ENCODE measurements at places on chromosomes 16 and 17.

GRCh38 chr17:32917081-32917480 is 10.9 kb upstream of the TMEM98 start:
- no peaks in the 10 kb centered on the region for H3K27me3 ChIP-seq
- peaks cover 7% of the 10 kb centered on the region for H3K4me1 ChIP-seq
- H3K36me3 ChIP-seq: no peaks in the 10 kb centered on the region
- no peak overlapping the region for H3K4me3 ChIP-seq

- H3K4me1 ChIP-seq: peaks cover 2% of the 10 kb centered on the region
- no peaks in the 10 kb centered on the region for H3K36me3 ChIP-seq
- no peaks in the 10 kb centered on the region for H3K27me3 ChIP-seq
- DNase-seq: no peak
- no peak overlapping the region for H3K27ac ChIP-seq
Observed at GRCh38 chr17:8837563-8838075, 29.9 kb downstream of the PIK3R6 start.

- H3K4me3 ChIP-seq: no peak overlapping the region
- H3K4me1 ChIP-seq: no peaks in the 10 kb centered on the region
- no peaks in the 10 kb centered on the region for H3K36me3 ChIP-seq
- peaks cover 48% of the 10 kb centered on the region for H3K27me3 ChIP-seq
- H3K27ac ChIP-seq: no peak overlapping the region
- no peak for DNase-seq
Observed at GRCh38 chr17:15177343-15177742, 87.8 kb downstream of the PMP22 start.

DNA sequence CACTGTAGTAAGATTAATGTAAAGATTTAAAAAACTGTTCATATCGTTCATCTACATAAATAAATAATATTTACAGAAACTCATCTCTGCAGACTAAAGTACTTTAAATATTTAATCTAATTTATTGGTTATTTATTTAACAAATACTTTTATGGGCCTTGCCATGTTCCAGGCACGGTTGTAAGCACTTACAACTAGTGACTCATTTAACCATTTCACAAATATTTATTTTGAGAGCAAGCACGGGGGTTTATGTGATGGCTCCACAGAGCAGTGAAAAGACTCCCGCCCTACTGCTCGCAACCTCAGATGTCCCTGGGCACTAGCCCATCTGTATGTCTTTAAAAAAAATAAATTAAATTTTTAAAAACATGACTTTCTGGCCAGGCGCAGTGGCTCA is 575.9 kb downstream of the WWOX start:
- no peak overlapping the region for H3K4me3 ChIP-seq
- H3K27ac ChIP-seq: no peak overlapping the region
- no peaks in the 10 kb centered on the region for H3K4me1 ChIP-seq

DNA sequence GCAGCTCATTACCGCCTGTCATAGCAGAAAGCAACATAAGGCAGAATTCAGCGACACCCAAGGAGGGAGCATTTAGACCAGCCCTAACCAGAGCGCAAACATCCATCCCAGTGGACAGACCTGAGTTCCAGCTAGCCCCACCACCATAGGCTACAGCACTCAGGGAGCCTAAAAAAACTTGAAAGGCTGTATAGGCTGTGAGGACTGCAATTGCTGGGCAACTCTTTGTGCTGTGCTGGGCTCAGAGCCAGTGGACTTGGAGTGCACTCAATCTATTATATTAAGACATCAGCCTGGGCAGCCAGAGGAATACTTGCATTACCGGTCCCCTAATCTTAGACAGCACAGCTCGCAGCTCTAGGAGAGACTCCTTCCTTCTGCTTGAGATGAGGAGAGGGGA is 207.3 kb downstream of the KIF2B start:
- no peaks in the 10 kb centered on the region for H3K36me3 ChIP-seq
- DNase-seq: no peak
- no peaks in the 10 kb centered on the region for H3K27me3 ChIP-seq
- H3K27ac ChIP-seq: no peak overlapping the region

- H3K36me3 ChIP-seq: no peaks in the 10 kb centered on the region
- no peaks in the 10 kb centered on the region for H3K27me3 ChIP-seq
- no peak overlapping the region for H3K4me3 ChIP-seq
- H3K27ac ChIP-seq: no peak overlapping the region
- DNase-seq: no peak
Observed at GRCh38 chr16:56970934-56971767, 9.4 kb downstream of the CETP start.

DNA sequence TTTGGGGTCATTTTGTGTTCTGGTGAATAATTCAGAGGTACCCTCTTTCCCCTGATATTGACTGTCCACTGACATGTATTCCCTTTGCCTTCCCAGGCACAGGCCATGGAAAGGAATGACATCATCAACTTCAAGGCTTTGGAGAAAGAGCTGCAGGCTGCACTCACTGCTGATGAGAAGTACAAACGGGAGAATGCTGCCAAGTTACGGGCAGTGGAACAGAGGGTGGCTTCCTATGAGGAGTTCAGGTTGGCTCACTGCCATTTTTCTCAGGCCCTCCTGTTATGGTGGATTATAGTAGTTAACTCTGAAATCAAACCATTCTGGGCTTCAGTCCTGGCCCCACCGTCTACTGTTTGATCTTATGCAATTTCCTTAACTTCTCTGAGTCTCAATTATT is 1.6 kb upstream of the EFTUD2 start:
- peaks cover 13% of the 10 kb centered on the region for H3K4me1 ChIP-seq
- H3K27ac ChIP-seq: peak overlapping the region; percentile 99
- peaks cover 5% of the 10 kb centered on the region for H3K27me3 ChIP-seq
- no peak overlapping the region for H3K4me3 ChIP-seq
- H3K36me3 ChIP-seq: peaks cover 25% of the 10 kb centered on the region

DNA sequence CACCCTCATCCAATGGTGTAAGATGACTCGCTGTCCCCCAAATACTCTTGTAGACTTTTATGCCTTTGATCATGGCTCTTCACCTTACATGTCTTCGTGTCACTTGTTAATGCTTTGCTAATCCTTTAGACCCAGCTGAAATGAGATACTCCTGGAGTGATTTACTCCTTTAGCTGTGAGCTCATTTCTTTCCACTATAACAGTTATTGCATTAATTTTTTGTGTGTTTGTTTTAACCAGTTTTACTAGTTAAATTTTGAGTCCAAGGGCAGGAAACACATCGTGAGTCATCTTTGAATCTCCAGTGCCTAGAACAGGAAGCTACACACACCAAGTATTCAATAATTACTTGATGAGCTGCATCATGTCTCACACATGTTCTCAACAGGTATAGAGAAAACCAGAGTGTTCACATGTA is 6.5 kb upstream of the CTCF start:
- peaks cover 22% of the 10 kb centered on the region for H3K36me3 ChIP-seq
- peak overlapping the region; percentile 82 for H3K27ac ChIP-seq
- H3K4me3 ChIP-seq: peak overlapping the region; percentile 55
- H3K4me1 ChIP-seq: peaks cover 19% of the 10 kb centered on the region
- H3K27me3 ChIP-seq: no peaks in the 10 kb centered on the region

DNA sequence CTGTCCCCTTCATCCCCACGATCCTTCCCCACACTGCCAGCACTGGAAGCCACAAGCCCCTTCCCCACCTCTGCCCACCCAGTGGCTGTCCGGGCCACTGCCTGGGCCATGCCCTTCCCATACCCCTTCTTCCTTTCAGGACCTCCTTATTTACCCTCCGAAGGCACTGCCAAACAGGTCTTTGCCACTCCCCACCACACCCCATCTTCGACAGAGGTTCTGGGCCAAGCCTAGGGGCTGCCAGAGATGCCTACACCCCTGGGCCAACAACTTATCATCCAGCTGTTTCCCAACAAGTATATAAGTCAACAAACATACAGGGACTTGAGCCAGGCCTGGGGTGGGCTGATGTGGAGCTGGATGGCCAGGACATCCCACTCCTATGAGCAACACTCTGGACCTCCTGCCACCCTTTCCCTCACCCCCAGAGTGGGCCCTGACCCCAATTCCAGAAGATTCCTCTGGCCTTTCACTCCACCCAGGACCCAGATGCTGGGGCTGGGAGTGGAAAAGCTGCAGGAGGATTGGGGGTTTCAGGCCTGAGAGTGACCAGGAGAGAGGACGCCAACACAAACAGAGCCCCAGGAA is 1.5 kb upstream of the PPP1R1B start:
- peaks cover 25% of the 10 kb centered on the region for H3K4me1 ChIP-seq
- H3K27ac ChIP-seq: peak overlapping the region; percentile 54
- H3K36me3 ChIP-seq: peaks cover 3% of the 10 kb centered on the region
- no peak for DNase-seq
- H3K27me3 ChIP-seq: peaks cover 23% of the 10 kb centered on the region

DNA sequence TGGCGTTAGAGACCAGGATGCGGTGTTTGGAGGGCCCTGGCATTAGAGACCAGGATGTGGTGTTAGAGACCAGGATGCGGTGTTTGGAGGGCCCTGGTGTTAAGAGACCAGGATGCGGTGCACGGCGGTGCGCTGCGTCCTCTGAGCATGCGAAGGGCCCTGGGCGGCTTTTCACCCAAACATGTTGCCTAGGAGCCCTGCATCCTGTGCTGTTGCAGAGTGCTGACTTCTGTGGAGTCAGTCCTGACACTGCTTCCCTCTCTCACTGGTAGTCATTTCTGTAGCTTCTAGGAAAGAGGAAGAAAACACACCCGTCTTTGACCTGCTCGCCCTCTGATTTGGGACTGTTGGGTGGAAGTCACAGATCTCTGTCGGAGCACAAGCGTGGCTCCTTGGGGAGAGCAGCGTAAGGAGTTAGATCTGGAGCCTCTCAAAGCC is 141.2 kb downstream of the LAT start:
- peak overlapping the region; percentile 22 for H3K4me3 ChIP-seq
- H3K27me3 ChIP-seq: no peaks in the 10 kb centered on the region
- DNase-seq: no peak
- peaks cover 1% of the 10 kb centered on the region for H3K4me1 ChIP-seq

GRCh38 chr16:18942061-18942460 is 15.9 kb upstream of the SMG1 start:
- no peaks in the 10 kb centered on the region for H3K36me3 ChIP-seq
- no peak overlapping the region for H3K4me3 ChIP-seq
- H3K27ac ChIP-seq: no peak overlapping the region

DNA sequence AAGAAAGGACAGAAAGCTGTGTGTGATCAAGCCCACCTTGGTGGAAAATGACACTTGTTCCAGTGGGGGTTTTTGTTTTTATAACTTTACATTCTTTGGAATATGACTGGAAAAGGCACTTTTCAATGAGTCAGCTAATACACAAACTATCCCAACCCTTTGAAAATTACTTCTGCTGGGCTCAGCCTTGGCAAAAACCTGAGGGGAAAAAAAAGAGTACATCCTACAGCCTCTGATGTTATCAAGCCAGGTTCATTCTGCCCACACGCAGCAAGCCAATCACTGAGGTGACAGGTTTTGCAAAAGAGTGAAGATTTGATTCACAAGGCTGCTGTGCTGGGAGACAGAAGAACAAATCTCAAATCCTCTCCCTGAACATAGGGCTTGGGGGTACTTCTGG is 484.5 kb upstream of the ERCC4 start:
- no peaks in the 10 kb centered on the region for H3K36me3 ChIP-seq
- H3K4me1 ChIP-seq: no peaks in the 10 kb centered on the region
- H3K4me3 ChIP-seq: no peak overlapping the region
- no peaks in the 10 kb centered on the region for H3K27me3 ChIP-seq
- DNase-seq: no peak
- no peak overlapping the region for H3K27ac ChIP-seq

DNA sequence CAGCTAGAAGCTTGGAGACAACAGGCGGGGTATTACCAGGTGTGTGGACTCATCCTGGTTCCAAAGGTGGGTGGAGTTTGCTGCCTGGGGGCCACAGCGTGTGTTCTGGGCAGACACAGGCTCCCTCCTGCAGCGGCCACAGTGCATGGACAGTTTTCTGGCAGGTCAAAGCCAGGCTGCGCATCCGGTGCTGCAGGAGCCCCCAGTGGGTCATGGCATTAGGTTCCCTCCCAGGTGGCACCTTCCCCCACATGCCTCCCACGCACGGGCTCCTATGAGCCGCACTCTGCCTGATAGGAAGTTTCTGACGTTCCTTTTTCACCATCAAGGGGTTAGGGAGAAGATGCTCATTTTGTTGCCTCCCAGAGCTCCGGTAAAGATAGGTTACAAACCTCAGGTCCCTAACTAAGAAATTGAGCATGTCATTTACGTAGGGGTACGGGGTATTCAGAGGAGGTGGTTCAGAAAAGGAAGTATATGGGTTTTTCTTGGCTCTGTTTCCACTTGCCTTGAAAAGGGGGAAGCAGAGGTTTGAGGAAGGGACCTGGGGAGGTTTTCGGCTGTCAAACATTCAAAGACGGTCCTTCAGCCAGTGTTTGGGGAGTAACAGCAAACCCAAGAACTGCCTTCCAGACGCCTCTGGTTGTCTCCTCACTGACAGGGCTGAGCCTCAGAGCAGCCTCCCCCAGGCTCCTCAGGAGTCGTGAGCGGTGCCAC is 32.7 kb upstream of the NAT9 start:
- H3K27me3 ChIP-seq: no peaks in the 10 kb centered on the region
- H3K27ac ChIP-seq: no peak overlapping the region
- H3K36me3 ChIP-seq: peaks cover 12% of the 10 kb centered on the region
- H3K4me3 ChIP-seq: no peak overlapping the region
- H3K4me1 ChIP-seq: peaks cover 3% of the 10 kb centered on the region
- DNase-seq: no peak

GRCh38 chr16:1012722-1013592 is 31.4 kb downstream of the SOX8 start:
- no peak overlapping the region for H3K4me3 ChIP-seq
- DNase-seq: no peak
- H3K27me3 ChIP-seq: peaks cover 26% of the 10 kb centered on the region
- no peak overlapping the region for H3K27ac ChIP-seq

- no peaks in the 10 kb centered on the region for H3K27me3 ChIP-seq
- H3K4me1 ChIP-seq: peaks cover 38% of the 10 kb centered on the region
- no peak for DNase-seq
- H3K27ac ChIP-seq: peak overlapping the region; percentile 78
- H3K36me3 ChIP-seq: peaks cover 17% of the 10 kb centered on the region
Observed at GRCh38 chr17:1111599-1112443, 68.0 kb downstream of the ABR start.

DNA sequence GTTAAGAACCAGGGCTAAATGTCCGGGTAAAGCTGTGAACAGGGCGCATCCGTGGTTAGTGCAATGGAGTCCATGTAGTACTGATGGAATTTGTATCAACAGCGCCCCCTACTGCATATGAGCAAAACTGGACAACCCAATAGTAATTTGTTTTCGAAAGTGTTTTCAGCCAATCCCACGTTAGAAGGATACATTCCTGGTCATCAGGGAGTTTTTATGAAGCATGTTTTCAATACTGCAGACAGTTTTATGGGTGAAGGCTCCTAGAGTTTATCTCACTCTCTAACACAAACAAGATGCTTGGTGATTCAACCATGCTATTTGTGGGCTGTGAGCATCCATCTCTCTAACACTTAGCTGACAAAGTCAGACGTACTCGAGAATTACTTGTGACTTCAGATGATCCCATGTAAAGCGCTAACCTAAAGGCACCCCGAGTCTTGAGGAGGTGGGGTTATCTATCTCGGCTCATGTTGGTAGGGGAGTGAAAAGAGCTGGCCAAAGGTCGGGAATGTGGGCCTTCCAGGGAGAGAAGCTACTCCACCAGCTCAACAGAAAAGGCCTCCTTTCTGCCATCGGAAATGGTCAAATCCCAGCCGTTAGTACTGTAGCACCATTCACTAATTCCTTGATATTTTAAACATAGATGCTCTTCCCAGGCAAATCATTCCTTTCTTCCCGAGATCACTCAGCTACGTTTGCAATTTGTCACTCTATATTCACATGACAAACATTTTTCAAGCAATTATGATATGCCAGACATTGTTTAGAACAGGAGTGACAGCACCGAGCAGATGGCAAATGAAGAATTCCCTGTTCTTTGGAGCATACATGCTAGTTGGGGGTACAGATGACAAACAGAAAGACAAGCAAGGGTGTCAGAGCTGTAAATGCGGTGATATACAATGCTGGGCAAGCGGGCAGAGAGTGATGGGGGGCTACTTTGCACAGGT is 46.9 kb upstream of the HNF1B start:
- H3K36me3 ChIP-seq: no peaks in the 10 kb centered on the region
- no peaks in the 10 kb centered on the region for H3K4me1 ChIP-seq
- H3K27me3 ChIP-seq: peaks cover 85% of the 10 kb centered on the region
- H3K4me3 ChIP-seq: no peak overlapping the region
